ENCODE measurements at places on chromosomes 12 and 14. TPM values are rescaled to one million over a fixed set of nuclear protein-coding genes. Genes with fewer than 3 reads are reported as not detected.

The GABARAPL1 gene
- 20.3 TPM for total RNA-seq

The SCNN1A gene
- total RNA-seq, result 0.67 TPM

The AQP6 gene
- not detected for total RNA-seq

The AICDA gene
- total RNA-seq, result not detected

The KSR2 gene
- total RNA-seq, result 0.17 TPM

The TRPV4 gene
- total RNA-seq, result not detected

The MAPK1IP1L gene
- 91.4 TPM for total RNA-seq

The SLC35E3 gene
- total RNA-seq, result 5.6 TPM

The STAC3 gene
- 3.5 TPM for total RNA-seq

The SLC6A13 gene
- total RNA-seq, result 3.3 TPM

The RFX4 gene
- total RNA-seq, result not detected

The FAM186B gene
- total RNA-seq, result 0.74 TPM

The RBMS2 gene
- 12.7 TPM for total RNA-seq

The PTCSC3 gene
- not detected for total RNA-seq

The TECPR2 gene
- total RNA-seq, result 8.7 TPM

The ZDHHC22 gene
- not detected for total RNA-seq

The SERPINA12 gene
- total RNA-seq, result not detected

The KRT82 gene
- total RNA-seq, result not detected

The BATF gene
- 185 TPM for total RNA-seq

The ARF3 gene
- total RNA-seq, result 73.5 TPM

The C1S gene
- 6.6 TPM for total RNA-seq

The CFL2 gene
- total RNA-seq, result 12.5 TPM

The KRT6A gene
- not detected for total RNA-seq

The ADCY6 gene
- total RNA-seq, result 0.67 TPM

The PPP4R4 gene
- total RNA-seq, result 6.2 TPM

The ART4 gene
- not detected for total RNA-seq

The RILPL2 gene
- 13.6 TPM for total RNA-seq

The ST8SIA1 gene
- 2.9 TPM for total RNA-seq

The RNF212B gene
- not detected for total RNA-seq

The RILPL1 gene
- total RNA-seq, result 5.4 TPM

The PAX9 gene
- total RNA-seq, result 0.23 TPM

The TAC3 gene
- total RNA-seq, result 4.4 TPM

The TTC8 gene
- total RNA-seq, result 4.1 TPM

The ACSM4 gene
- not detected for total RNA-seq

The IL31 gene
- 4.0 TPM for total RNA-seq

The NKX2-8 gene
- not detected for total RNA-seq

The FOXN4 gene
- total RNA-seq, result not detected

The RERGL gene
- total RNA-seq, result not detected

The MYF5 gene
- total RNA-seq, result not detected

The AP1G2 gene
- 233 TPM for total RNA-seq

The DIO2 gene
- not detected for total RNA-seq

The OR6C70 gene
- total RNA-seq, result 0.26 TPM

The TAS2R46 gene
- 0.72 TPM for total RNA-seq

The DERA gene
- total RNA-seq, result 29.4 TPM

The PIWIL1 gene
- not detected for total RNA-seq

Measured in activated T-cell treated with anti-CD3 and anti-CD28 coated beads, Interleukin-2, amount 50 U/mL, for 72 hours (primary cell).